Ovary (tissue), 10 donors: ENCODE measurements at places on chromosomes 6 and 20. TPM values are rescaled to one million over a fixed set of nuclear protein-coding genes. Genes with fewer than 3 reads are reported as not detected.

C20orf202 gene
- total RNA-seq, result 0.30 TPM

GPLD1 gene
- 2.1 TPM for total RNA-seq

BPI gene
- total RNA-seq, result not detected

VSX1 gene
- total RNA-seq, result 0.13 TPM

SLC22A7 gene
- total RNA-seq, result 0.36 TPM

ANGPT4 gene
- 0.58 TPM for total RNA-seq

CLDN20 gene
- total RNA-seq, result not detected

ZNF831 gene
- 0.10 TPM for total RNA-seq

TFEB gene
- 8.8 TPM for total RNA-seq

HIVEP2 gene
- total RNA-seq, result 32.9 TPM

GRCh38 chr6:170417881-170418280 is 111.3 kb downstream of the FAM120B start:
- DNase-seq, result no peak

GRCh38 chr6:109304284-109305015 is 77.8 kb downstream of the CD164 start:
- DNase-seq, result no peak

GRCh38 chr20:62448038-62448437 is 20.7 kb upstream of the RBBP8NL start:
- no peak for DNase-seq

GRCh38 chr6:133854364-133855275 is 34.3 kb upstream of the TCF21 start:
- DNase-seq, result no peak

- no peak for DNase-seq
These were observed 2.1 kb downstream of the SLC12A5 start for GRCh38 chr20:46031014-46031569.

- peak; percentile 45 for DNase-seq
These were observed 15.5 kb downstream of the TPD52L1 start for GRCh38 chr6:125169058-125169457.

- DNase-seq, result no peak
These were observed 32.5 kb upstream of the IYD start for GRCh38 chr6:150336299-150336698.

GRCh38 chr6:136035378-136036070 is 184.0 kb downstream of the PDE7B start:
- no peak for DNase-seq

- DNase-seq, result no peak
These were observed at the start of gene GLYATL3 for GRCh38 chr6:49499623-49500022. Gene GLYATL3, plus strand, starts transcription at chr6:49499923. Its CDS starts 12,068 bp downstream, at chr6:49511991.

- DNase-seq, result no peak
These were observed 17.4 kb upstream of the NCOA3 start for GRCh38 chr20:47484303-47484702.

- DNase-seq, result no peak
These were observed 256.3 kb downstream of the ERMARD start for GRCh38 chr6:170007468-170008293.

DNA sequence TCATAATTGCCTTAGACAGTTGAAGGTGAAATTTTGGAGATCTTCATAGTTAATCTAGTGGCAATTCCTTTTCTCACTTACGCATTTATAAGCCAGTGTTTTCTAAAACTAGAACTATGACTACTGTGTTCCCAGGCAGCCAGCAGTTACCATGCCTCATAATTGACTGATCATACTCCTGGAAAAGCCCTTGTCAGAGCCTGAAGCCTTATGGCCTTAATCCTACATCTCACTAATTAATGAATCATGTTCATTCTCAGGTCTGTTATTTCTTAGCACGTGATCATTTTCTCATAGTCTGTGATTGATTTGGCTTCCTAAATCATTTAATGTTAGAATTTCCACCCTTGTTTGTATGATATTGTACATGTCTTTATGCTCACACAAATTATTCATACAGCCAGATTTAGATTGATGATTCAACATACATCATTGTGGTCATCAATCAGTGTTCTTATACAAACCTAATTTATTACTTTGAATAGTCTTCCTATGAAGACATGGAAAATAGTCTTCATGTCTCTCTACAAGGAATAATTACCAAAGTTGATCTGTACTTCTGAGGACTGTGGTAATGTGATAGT is 132.6 kb upstream of the ASCC3 start:
- DNase-seq, result no peak

- no peak for DNase-seq
These were observed 113.7 kb upstream of the GGTLC1 start for GRCh38 chr20:24102290-24102689.

DNA sequence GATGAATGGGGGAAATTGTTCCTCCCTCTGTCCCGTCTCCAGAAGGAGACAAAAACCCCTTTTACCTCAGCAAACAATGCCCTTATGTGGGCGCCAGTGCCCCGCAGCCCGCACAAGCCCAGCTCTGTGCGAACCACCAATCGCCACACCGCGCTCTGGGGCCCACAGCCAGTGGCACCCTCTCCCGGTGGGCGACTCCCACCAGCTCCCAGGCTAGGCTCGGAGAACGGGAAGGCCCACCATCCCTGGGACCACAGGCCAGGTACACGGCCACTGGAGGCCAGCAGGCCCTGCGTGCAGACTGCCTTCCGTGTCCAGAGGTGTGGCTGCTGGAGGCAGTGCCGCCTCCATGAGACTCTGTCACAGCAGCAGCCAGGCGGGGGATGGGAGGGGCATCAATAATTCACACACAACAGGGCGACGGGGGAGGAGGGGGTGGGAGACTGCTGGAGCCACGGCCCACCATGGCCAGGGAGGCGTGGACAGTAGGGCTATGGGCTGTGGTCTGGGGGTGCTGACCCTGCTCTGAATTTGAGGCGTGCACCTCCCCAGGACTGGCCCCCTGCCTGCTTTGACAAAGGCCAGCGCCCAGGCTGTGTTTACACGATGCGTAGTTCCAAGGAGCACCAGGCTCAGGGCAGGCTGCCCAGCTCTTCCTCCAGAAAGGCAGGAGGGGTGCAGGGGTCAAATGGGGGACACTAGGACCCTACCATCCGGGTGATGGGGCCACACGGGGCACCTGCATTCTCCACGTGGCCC is 105.7 kb downstream of the ASXL1 start:
- peak; percentile 36 for DNase-seq

DNA sequence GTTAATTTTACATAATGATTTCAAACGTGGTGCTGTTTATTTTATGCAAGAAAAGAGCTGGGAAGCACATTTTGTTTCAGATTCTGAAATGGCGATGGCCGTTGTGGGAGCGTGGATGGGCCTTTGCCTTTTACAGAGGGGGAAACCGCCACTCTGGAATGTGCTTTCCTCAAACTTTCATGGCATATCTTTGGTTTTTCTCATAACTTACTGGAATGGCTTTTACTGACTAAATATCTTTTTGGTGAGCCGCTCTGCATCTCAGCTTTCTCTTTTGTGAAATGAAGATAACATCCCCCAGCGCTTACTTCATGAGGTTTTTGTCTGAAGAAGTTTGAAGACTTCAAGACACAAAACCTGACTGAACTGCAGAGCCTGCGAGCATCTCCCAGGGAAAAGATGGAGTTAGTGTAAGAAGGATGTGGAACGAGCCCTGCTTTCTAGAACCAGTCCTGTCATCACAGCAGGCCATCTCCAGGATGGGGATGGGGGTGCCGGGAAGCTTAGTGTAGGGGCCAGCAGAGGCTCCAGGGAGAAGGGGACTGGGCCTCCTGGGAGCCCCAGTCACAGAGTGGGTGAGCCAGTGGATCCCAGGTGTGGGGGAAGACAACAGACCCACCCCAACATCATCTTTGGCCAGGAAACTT is 61.8 kb upstream of the TIAM2 start:
- no peak for DNase-seq

DNA sequence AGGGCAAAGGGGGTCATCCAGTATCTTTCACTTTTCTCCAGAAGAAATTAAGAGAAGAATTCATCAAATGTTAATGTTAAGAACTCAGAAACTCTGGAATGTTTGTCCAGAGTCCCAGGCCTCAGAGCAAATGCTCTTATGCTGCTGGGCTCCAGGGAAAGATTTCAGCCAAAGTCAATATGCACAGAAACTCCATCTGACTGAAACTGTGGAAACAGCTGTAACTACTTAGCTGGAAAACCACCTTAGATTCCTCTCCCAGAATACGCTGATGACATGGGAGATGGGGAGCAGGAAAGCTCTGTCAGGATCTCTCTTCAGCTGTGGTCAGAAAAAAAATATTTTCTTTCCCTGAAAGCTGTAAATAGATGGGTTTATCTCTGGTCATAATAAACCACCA is 559.6 kb downstream of the RFPL4B start:
- no peak for DNase-seq

DNA sequence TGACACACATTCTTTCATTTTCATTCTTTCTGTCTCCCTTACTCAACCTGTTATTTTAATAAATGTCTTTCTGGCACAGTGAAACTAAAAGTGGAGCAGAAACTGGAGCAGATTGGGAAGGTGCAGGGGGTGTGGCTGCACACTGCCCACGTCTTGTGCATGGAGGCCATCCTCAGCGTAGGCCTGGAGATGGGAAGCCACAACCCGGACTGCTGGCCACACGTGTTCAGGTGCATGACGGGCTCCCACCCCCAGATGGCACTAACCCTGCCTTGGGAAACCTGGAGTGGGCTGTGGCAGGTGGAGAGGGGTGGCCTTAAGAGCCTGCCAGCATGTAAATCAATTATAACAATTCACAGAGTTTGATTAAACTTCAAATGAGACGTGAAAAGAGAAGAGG is 71.4 kb upstream of the PBOV1 start:
- no peak for DNase-seq

- DNase-seq, result no peak
These were observed 144.7 kb upstream of the FBXL4 start for GRCh38 chr6:99092461-99092860.

- peak; percentile 81 for DNase-seq
These were observed 11.0 kb upstream of the NQO2 start for GRCh38 chr6:2988426-2989331.

GRCh38 chr6:28802417-28803336 is 121.1 kb downstream of the TRIM27 start:
- no peak for DNase-seq

- DNase-seq, result no peak
These were observed 51.8 kb downstream of the GINS1 start for GRCh38 chr20:25459111-25459830.

DNA sequence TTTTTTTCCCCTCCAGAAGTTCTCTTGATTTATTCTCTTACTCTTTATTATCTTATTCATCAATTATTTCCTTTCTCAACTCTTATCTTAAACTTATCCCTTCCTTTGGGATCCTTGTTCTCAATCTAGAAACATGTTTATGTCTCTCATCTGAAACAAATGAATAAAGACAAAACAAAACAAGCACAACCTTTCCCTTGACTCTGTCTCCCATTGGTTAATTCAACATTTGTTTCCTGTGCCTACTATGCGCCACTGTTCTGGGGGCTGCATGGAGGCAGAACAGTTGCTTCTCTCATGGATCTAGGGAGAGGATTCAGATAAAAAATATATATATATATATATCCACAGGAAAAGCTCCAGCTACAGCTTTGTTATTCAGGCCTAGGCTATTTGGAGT is 5.2 kb upstream of the MRAP2 start:
- DNase-seq, result no peak

DNA sequence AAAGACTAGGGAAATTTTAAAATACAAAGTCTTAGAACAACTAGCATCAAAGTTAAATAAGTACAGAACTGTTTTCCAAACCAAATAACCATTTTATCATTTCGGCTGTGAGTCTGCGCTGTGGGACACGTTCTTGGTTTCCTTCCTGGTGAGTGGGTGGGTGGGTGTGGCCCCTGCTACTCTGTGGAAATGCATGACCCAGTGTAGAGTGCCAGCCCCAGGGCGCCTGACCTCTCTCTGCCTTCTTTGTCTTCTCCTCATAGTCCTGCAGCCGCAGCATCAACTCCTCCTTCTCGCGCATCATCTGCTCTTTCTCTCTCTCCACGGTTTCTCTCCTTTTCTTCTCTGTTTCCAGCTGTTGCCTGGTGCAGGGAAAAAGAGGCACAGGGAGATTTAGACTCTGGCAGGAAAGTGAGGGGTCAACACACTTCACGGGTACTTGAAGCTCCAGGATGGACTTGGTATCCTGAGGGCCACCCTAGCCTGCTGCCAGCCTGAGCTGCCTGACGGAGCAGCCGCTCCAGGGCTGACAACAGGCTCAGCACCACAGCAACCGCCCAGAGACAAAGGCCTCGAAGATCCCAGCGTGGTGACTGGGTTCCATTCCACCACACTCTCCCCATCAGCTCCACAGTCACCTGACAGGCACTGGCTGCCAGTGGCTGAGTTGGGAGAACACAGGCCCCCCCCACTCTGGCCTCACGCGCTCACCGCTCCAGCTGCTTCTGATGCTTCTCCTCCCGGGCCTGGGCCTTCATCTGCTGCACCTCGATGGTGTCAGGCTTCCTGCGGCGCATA is 48.4 kb downstream of the EZR start:
- no peak for DNase-seq

- no peak for DNase-seq
These were observed 378.0 kb upstream of the FLRT3 start for GRCh38 chr20:14715400-14715799.

DNA sequence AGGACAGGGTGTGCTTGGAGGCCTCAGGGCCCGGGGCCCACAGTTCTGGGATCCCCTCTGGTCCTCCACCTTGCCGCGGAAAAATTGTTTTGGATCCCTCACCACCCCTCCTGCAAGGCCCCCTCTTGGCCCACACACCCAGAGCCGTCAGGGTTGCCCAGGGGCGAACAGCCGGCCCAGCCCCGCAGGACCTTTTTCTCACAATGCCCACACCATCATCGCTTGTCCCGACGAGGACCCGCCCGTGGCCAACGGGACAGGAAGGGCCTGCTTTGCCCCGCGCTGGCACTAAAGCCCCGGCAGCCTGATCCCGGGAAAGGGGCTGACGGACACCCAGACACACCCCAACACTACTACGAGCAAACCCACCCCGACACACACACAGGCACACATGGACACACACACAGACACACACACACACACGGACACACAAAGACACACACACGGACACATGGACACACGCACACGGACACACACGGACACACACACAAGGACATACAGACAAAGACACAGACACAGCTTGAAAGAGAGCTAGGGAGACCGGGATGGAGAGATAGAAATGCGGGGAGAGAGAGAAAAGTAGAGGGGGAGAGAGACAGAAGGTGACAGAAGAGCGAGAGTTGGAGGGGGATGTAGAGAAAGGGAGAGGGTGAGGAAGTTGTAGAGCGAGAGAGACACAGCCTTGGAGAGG is 1493.5 kb upstream of the DEFB115 start:
- no peak for DNase-seq

DNA sequence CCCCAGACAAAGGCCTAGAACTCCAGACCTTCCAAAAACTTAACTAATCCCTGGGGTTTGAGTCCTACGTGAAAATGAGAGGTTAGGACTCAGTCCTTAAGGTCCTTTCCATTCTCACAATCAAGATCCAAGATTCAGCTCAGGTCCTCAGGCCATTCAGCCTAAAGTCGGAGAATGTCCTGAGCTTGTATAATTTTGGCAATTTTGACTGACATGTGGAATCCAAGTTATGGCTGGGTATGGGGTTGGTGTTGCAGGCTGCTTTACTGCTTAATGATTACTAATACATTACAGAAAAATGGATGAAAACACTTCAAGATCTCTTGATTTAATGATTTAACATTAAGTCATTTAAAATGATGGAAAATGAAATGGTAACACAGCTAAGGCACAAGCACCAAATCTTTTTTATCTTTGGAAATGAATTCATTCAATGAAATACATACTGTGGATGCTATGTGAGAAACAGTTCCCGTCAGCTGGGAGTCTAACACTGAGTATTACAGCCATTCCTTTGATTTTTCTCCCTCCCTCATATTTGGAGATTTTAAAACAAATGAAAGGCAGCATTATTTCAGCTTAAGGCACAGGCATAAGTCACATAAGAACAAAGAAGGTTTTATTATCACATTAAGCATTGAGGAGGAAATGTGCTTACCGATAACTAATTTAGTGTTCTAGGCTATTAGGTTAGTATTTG is 1.3 kb downstream of the ARHGAP18 start:
- DNase-seq, result no peak

GRCh38 chr20:37418591-37419109 is 72.7 kb downstream of the SRC start:
- no peak for DNase-seq
